GM19239 (cell line): ENCODE measurements at places on chromosomes 5 and 9.

DNA sequence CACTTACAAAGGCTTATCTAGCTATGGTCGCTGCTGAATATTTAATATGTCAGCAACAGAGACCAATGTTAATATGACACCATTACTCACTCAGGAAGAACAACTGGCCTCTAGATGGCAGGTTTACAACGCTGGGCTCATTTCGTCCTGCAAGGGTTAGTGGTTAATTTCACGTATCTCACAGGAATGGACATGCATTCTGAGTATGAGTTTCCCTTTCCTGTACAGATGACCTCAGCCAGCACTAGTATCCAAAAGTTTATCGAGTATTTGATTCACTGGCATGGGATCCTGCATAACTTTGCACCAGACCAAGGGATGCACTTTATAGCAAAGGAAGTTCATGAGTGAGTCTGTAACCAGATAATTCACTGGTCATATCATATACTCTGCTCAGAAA lies 8.7 kb upstream of the TRPC7 start:
- no peak for DNase-seq

DNA sequence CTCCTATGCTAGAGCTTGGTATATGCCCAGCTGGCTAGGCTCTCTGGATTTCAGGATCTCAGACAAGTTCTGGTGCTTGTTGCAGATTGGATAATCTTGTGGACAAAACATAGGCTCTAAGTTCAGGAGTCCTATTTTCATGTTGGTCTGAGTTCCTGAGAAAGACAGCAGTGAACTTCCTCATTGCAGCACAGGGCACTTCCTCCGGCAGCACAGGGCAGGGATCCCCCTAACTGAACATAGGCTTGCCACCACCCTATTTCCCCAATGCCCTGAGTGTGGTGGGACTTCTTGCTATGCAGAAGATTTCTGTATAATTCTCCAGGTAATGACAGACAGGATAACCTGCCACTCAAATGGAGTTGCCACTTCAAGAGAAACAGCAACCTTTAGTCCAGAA lies 220.1 kb downstream of the PIK3R1 start:
- DNase-seq = no peak

DNA sequence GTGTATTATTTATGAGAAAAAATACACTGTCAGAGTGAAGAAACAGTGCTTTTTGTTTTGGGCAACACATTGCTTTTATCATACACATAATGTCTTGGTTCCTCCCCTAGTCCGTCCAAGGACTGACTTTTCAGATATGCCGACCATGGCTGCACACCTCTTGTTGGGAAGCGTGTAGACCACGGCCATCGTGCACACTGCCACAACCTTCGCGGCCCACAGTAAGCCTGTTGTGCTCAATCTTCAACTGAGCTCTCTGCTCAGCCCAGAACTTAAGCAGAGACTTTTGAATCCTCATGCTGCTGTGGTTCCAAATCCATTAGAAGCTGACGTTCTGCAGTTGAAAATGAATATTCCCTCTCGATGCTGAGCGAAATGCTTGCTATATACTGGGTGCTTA lies 157.6 kb upstream of the IRX2 start:
- no peak for DNase-seq

DNA sequence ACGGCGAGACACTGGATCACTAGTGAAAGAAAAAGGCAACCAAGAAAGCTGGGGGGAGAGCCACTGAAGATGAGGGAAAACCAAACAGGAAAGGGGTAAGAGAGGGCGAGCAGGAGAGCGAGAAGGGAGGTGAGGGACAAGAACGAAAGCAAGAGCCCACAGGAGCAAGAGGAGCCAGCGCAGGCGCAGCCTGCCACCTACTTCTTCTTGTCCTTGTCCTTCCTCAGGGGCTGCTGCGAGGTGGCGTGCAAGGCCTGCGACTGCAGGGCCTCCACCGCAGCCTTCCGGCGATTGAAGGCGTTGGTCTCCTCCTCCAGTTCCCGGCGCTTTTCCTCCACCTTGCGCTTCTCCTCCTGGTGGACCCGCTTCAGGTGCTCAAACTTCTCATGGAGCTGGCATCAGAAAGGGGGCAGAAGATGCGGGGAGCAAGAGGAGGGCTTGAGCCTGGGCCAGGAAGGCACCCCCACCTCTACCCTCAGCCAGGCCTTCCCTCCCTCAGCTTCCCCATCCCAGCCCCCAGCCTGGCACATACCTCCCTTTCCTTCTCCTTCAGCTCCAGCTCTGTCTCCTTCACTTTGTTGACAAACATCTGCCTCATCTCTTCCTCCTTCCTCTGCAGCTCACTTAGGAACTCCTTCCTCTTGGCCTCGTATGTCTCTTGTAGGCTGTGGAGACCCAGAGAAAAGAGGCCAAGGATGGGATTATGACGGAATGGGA lies 13.5 kb downstream of the CCNI2 start:
- no peak for DNase-seq

GRCh38 chr9:36207546-36208012 lies 16.9 kb downstream of the CLTA start:
- no peak for DNase-seq

DNA sequence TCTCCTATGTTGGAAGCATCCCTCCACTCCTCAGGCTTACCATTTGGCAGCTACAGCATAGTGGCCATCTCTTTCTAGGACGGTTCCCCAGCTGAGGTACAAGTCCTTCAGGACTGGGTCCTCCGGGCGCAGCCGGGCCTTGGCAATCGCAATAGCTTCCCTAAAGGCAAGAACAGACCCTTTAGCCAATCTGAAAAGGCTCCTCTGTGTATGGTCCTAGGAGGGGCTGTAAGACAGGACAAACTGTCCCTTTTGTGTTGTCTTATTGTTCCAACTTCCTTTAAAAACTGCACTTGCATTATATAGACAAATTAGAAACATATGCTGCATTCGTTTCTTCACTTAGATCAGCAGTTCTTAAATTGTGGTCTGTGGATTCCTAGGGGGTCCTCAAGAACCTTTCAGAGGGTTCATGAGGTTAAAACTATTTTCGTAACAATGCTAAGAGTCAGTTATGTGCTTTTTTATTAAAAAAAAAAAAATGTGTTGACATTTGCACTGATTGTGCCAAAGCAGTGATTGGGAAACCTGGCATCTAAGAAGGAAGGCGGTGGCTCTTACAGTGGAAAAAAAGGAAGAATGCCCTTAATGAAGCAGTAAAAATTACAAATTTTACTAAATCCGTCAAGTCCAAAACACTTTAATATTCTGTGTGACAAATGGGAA lies 38.7 kb downstream of the GEMIN5 start:
- DNase-seq = no peak

GRCh38 chr9:109229682-109230081 lies 62.6 kb upstream of the FRRS1L start:
- DNase-seq = no peak

- no peak for DNase-seq
These were observed 9.4 kb upstream of the REEP5 start for GRCh38 chr5:112931473-112931872.

GRCh38 chr5:72021651-72022357 lies 85.5 kb upstream of the MAP1B start:
- no peak for DNase-seq

- no peak for DNase-seq
These were observed 31.6 kb upstream of the F2RL1 start for GRCh38 chr5:76787237-76787636.

DNA sequence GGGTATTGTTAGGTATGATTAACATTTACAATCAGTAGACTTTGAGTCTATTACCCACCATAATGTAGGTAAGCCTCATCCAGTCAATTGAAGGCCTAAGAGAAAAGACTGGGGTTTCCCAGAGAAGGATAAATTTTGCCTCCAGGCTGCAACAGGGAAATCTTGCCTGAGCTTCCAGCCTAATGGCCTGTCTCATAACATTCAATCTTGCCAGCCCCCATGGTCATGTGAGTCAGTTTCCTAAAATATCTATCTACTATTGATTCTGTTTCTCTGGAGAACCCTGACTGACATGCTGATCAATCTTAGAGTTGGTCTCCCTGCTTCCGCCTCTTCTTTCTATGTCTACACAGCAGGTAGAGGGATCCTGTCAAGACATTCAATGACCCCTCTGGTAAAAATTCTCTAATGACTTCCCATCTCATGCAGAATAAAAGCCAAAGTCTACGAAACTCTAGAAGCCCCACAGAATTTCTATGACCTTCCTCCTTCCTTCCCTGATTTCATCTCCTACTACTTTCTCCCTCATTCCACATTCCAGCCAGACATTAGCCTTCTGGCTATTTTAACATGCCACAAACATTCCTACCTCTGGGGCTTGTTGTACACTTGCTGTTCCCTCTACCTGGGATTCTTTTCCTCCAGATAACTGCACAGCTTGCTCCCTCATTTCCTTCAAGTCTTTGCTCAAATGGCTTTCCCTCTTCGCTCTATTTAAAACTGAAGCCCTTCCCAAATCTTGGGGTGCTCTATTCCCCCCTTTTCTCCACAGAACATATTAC lies 60.2 kb downstream of the FBXW11 start:
- DNase-seq = no peak

- DNase-seq = no peak
These were observed 106.6 kb downstream of the SIL1 start for GRCh38 chr5:139091439-139092156.

- no peak for DNase-seq
These were observed 78.1 kb upstream of the SPATA31C2 start for GRCh38 chr9:88216126-88216995.

DNA sequence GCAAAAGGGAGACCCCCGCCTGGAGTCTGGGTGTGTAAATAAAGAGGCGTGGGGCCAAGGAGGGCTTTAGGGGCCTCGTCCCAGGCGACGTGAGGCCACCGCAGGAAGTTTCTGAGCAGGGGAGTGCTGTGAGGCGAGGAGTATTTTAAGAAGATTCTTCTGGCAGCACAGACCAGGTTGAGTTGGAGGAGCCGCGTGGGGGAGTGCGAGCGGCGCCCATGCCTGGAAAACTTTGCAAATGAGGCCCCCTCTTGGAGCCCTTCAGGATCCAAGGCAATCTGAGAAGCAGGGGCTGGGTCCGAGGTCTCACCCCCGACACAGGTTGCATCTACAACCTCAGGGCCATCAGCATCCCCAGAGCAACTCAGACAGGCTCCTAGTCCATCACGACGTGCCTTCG lies 24.3 kb upstream of the CPLX2 start:
- no peak for DNase-seq

DNA sequence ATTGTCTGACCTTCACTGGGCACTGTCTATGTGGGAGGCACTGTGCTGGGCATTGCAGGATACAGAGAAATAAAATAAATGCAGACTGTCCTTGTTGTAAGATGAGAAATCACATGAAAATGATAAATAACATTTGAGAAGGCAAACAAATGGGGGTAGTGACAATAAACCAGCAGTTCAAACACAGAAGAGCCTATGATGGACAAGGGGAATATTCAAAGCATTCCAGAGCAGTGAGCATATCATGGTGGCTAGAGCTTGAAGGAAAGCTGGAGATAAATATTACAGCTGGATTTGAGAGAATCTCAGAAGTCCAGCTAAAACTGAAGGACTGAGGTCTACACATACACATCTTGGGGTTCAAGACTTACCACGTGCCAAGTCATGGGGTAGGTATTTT lies 209.9 kb downstream of the ASTN2 start:
- no peak for DNase-seq

DNA sequence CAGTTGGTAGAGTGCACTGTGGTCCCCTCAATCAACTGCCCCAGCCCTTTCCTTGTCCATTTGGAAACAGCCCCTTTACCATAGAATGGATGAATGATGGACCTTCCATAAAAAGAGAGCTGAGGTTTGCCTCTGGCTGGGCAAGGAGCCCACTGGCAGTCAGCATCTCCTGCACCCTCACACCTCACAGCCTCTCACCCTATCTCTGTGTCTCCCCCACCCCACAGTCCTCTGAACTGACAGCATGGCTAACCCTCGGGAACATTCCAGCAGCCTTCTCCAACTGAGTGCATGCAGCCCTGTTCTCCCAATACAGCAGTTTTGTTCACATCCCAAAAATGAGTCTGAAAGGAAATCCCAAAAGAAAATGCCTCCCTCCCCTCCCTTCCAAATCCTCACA lies 51.7 kb downstream of the RETREG1 start:
- no peak for DNase-seq

GRCh38 chr5:66982470-66982869 lies 214.1 kb downstream of the CD180 start:
- no peak for DNase-seq

DNA sequence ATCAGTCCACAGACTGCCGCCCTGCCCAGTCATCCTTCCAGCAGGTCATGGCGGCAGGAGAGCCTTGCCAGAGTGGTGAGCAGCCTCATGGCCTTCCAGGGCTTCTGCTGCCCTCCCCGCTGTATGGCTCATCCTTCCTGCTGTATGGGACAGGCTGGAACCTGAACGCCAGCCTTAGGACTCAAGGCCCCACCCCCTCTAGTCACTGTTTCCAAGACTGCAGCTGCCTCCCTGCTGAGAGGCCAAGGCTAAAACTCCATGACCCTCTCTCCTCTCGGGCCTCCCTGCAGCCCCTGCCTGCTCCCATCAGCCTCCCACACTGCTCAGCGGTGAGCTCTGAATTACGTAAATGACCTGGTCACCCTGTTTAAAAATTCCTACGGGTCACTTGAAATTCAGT lies 227.5 kb downstream of the AGTPBP1 start:
- DNase-seq = no peak

DNA sequence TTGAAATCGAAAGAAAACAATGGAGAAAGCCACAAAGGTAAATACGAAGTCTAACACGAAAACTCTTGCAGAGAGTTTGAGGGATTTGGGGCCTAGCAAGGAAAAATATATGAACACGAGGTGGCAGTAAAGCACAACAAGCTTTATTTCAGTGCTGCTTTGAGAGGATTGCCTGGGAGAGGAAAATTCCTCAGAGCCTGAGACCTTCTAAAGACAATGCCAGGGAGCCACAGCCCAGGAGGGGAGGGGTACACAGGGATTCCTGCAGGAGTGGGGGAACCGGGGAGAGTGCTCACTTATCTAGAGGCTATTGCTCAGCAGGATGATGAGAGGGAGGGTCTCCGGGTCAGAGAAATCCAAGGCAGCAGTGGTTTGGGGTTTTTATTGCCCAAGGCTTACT lies 134.9 kb upstream of the ADCY2 start:
- DNase-seq = no peak
